HuH-7 (cell line): ENCODE measurements at places on chromosomes 5 and 9.

DNA sequence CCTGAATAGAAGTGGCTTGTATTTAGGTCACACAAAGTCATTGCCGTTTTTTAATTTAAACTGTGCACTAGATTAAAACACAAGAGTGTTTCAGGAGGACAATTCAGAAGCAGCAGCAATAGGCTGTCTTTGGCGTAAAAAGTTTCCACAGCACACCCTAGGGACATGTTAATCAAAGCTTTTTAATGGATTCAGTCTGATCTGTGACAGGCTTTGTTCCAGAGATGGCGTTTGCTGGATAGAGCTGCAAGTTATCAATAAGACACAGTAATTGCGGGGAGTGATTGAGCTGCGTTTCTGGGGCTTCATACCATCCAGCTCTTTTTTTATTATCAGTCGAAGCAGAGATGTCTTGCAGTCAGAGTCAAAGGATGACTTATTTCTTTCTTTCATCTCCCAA is 300.3 kb downstream of the ZNF608 start:
- no peak for DNase-seq

GRCh38 chr9:21764846-21765245 is 37.6 kb upstream of the MTAP start:
- DNase-seq, result no peak

- DNase-seq, result no peak
These were observed 242.0 kb upstream of the CDH18 start for GRCh38 chr5:20230010-20230409.

- no peak for DNase-seq
These were observed 41.2 kb downstream of the WDR36 start for GRCh38 chr5:111133436-111133751.

GRCh38 chr5:144598451-144599068 is 427.9 kb downstream of the KCTD16 start:
- DNase-seq, result no peak

DNA sequence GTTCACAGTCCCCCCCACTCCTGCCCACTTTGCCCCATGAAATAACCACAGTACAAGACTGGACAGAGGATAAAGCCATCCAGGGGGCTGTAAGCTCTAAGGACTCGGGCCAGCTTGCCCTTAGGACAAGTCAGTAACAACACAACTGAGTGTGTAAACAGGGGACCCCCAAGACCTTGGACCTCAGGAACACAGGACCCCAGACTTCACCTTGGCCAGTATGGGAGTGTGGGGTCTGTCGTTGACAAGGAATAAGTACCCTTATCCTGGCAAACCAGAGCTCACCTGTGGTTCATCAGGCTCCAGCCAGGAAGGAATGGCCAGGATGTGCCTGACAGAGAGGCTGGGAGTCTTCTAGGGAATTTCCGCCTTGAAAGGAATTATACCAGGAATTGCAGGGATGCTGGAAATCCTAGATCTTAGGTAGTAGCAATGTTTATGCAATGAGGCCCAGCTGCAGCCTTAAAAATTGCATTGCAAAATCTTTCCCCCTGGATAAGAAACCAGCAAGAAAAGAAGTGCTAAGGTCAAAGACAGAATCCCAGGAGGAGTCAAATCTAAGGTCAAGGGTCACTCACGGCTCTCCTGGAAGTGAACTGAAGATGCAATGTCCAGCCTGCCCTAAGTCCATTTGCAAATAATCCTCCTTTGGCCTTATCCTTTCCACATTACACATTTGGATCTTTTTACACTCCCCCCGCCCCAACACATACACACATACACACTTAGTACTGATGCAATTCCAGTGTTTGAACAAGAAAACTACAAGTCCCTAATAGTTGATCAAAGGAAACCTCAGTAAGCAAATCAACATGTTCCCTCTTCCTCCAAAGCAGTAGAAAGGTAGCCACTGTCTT is 27.3 kb upstream of the TDRD7 start:
- DNase-seq, result no peak
